ENCODE measurements at places on chromosomes 6 and 20.

- no peak for DNase-seq
Measured at GRCh38 chr6:21213492-21213891, 380.1 kb upstream of the SOX4 start.

DNA sequence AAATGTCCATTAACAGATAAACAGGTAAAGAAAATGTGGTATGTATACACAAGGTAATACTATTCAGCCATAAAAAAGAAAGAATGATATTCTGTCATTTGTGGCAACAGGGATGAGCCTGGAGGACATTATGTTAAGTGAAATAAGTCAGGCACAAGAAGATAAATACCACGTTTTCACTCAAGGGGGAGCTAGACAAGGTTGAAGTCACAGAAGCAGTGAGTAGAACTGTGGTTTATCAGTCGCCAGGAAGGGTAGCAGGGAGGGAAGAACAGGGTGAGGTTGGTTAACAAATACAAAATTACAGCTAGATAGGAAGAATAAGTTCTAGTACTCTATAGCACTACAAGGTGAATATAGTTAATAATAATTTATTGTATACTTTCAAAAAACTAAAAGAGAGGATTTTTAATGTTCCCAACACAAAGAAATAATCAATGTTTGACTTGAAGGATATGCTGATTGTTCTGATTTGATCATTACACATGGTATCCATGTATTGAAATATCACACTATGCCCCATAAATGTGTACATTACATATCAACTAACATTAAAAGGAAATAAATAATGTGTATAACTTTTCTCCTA is 21.1 kb downstream of the RTN4IP1 start:
- DNase-seq = no peak

- no peak for DNase-seq
Measured at GRCh38 chr6:108793516-108794251, 54.5 kb upstream of the ARMC2 start.

DNA sequence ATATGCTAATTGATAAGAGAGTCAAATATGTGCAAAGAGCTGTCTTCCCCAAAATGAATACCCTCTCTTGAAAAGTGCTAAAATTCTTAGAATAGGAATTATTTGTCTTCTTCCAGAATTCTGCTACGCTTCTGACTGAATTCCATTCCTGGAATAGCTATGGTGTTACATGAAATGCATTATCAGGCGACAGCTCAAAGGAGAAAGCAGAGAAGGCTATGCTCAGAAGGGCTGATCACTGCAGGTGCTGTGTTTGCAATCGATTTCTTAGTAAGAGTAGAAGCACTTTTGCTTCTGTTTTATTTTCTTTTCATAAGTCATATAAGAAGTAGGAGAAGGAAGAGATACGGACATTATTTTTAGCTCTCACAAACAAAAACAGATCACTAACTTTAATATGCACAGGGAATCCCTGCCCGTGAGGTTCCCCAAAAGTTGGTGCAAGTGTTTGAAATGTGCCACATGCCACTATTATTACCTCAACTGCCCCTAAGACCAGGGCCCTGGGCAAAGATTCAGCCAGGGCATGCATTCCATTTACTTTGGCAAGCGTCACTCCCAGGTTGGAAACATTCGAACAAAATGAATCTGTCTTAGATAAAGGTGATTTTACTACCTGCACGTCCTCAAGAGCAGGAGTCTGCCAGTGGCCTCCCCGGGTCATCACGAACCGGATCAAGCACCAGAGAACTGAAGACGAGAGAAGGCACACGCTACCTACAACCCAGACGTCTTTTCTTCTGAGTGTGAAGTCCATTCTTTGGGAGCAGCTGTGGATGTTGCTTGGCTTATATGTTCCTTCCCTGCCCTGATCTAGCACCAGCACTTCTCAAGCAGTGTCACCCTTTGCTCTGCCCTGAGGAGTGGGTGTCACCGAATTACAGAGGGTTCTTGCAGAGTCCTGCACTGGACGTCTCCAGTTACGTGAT is 7.2 kb downstream of the MYLK4 start:
- DNase-seq = no peak

DNA sequence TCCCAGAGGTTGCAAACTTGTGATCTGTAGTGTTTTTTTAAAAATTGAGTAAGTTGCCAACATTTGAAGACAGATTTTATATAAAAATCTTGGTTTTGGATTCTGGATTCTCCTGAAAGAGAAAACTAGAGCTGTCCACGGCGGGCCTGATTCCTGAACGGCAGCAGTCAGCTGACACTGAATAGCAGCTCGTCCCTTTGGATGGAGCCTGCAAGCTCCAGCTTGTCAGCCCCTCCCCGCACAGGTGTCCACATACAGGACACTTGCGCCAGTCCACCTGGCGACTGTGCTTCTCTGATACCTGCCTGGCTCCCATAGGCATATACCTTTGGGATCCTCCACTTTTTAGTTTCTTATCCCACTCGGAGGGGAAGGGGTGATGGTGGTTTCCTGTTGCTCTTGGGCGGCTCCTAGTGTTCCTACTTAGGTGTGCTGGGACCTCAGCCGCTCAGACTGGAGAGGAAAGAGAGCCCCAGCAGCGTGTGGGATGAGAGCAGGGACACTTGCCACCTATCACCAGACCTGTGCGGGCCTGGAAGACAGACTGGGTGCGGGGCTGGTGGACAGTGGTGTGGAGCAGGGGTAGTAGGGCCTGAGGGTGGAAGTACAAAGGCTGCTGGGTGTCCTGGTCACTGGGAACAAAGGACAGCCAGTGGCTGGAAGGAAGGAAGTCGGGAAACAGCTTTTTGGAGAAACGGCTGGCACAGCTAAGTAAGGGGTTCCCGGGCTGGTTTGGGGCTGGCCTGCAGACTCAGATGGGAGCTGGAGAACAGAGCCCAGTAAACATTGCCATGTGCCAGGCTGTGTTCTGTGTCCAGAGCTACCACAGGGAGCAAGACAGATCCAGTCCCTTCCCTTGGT is 18.3 kb downstream of the GHRH start:
- no peak for DNase-seq

DNA sequence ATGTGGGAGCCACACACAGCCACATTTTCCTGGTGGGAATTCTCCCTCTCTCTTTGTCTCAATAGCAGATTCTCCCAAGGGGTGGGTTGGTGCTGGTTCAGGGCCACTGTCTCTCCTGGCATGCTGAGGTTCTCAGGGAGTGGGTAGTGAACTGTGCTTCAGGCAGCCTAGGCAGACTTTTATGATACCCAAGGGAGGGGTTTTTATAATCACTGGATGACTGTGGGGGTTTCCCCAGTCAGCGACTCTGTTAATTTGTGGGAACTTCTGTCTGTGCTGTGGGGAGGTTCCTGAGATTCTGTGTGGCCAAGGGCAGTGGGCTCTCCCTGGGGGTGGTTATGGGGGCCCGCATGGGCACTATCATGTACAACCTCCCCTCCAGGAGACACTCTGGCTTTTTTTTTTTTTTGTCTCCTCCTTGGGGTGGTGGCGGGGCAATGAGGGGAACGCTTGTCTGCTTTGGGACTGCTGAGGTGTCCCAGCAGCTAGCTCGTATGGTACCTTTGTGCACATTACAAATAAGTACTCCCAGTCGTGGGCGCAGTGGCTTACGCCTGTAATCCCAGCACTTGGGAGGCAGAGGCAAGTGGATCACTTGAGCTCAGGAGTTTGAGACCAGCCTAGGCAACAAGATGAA is 10.0 kb downstream of the PTK7 start:
- DNase-seq = no peak

GRCh38 chr6:168303982-168304751 is 15.4 kb downstream of the DACT2 start:
- no peak for DNase-seq

DNA sequence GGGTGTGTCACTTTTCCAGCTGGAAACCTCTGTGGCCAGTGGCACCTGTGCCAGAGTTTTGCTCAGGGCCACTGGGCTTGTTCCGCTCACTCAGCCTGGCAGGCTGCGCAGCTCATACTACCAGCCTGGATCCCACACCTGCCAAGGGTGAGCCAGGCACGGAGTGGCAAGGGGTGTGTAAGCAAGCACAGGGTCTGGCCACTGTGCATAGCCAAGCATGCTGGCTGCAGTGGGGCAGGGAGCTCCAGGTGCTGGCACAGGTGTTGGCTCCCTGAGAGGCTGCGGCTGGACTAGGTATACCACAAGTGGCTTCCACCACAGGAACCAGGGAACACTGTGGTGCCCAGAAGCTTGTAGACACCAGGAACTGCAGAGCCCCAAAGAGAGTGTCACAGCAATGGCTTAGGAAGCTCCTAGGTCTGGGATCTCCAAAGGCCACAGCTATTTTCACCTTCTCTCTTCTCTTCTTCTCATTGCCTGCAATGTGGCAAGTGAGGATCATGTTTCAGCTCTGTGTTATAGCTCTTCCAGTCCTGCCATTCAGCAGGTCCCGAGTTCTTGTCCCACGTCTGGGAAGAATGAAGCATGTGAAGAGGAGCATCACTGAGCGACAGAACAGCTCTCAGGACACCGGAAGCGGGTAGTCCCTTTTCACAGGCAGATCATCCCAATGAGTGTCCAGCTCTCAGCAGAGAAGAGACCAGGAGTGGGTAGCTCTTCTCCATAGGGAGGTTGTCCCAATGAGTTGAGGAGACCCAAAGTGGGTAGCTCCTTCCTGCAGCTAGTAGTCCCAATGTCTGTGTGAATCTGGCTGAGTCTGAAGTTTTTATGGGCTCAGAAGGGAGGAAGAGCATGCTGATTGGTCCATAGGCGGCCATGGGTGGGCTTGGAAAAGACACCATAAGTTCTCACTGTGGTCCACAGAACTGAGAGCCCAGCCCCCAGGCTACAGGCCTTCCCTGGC is 41.3 kb downstream of the WASF1 start:
- no peak for DNase-seq

GRCh38 chr20:32569380-32570305 is 15.5 kb downstream of the NOL4L start:
- no peak for DNase-seq

DNA sequence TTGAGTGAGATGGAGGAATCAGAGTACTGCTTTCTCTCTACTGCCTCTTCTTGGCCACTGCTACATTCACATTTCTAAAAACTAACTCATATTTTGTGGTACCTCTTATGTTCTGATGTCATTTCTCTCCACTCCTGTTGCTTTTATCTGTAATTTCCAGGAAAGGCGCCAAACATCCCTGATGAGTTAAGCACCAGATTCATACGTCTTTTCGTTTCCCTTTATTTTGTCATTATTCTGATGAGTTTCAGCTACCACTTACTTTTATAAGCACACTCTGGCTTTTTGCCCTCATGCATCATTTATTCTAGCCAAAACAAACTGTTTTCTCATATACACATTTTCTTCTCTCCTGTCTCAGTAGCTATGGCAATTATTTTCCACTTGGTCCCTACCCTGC is 680.0 kb downstream of the RNF144B start:
- no peak for DNase-seq

- peak; percentile 25 for DNase-seq
Measured at GRCh38 chr20:46040902-46041535, 12.0 kb downstream of the SLC12A5 start.
